ENCODE measurements at places on chromosomes 4 and X.

DNA sequence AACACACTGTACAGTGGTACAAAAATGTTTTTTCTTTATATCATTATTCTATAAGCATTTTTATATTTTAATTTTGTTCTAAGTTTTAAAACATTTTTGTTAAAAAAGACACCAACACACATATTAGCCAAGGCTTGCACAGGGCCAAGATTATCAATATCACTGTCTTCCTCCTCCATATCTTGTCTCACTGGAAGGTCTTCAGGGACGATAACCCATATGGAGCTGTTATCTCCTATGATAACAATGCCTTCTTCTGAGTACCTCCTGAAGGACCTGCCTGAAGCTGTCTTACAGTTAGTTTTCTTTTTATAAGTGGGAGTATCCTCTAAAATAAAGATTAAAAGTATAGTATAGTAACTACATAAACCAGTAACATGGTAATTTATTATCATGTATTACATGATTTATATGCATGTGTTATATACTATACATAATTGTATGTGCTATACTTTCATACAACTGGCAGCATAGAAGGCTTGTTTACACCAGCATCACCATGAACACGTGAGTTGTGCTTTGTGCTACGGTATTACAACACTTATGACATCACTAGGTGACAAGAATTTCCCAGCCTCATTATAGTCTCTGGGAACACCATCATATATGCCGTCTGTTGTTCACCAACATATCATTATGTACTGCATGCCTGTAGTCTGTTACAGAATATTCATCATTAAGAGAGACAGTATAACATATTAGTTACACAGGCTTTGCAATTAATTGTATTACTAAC lies 90.7 kb downstream of the WDFY3 start:
- DNase-seq: no peak

- DNase-seq: no peak
Measured at GRCh38 chr4:10671366-10671765, 13.2 kb downstream of the CLNK start.

DNA sequence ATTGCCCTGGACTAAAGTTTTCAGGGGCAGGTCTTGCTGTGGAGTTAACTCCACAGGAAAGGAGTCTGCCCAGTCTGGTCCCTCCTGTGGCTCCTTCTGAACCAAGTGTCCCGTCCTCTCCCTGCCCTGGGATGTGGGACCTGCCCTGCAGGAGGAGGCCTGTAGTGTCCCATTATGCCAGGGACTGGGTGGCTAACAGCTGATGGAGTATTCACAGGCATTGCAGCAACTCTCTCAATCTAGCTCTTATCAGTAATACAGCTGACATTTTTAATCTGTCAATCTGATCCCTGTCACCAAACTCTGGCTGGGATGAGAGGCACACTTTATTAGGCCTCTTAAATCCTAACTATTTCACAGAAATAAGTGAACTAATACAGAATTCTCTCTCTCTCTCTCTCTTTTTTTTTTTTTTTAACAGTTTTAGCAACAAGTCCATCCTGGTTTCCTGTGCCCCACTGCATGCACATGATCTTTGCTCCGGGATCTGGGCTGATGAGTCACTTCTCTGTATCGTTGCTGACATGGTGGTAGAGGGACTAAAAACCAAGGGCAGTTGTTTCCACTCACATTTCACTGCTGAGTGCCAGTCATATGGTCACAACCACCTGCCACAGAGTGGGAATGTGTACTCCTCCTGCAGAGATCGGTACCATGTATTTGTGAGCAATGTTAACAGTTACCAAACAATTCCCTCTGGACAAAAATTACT lies 39.1 kb downstream of the HAND2 start:
- no peak for DNase-seq

GRCh38 chrX:1720836-1721235 lies 106.0 kb downstream of the ASMT start:
- no peak for DNase-seq

DNA sequence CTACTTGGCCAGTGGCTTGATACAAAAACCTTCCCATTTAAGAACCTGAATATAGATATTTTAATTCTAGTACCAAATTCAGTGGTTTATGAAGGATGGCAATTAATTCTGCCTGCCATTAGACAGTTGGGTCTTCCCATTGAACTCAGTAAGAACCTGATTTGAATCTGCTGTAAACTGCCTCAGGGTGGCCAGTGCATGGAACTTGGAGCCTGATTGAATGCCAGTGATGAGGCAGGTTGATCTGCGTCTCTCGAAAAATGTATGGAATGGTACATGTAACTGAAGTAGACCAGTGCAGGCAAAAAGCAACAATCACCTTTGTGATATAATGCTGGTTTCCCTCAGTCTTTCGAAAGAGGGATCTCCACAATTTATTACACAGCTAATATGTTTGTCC lies 421.4 kb downstream of the TMA16 start:
- DNase-seq: no peak

DNA sequence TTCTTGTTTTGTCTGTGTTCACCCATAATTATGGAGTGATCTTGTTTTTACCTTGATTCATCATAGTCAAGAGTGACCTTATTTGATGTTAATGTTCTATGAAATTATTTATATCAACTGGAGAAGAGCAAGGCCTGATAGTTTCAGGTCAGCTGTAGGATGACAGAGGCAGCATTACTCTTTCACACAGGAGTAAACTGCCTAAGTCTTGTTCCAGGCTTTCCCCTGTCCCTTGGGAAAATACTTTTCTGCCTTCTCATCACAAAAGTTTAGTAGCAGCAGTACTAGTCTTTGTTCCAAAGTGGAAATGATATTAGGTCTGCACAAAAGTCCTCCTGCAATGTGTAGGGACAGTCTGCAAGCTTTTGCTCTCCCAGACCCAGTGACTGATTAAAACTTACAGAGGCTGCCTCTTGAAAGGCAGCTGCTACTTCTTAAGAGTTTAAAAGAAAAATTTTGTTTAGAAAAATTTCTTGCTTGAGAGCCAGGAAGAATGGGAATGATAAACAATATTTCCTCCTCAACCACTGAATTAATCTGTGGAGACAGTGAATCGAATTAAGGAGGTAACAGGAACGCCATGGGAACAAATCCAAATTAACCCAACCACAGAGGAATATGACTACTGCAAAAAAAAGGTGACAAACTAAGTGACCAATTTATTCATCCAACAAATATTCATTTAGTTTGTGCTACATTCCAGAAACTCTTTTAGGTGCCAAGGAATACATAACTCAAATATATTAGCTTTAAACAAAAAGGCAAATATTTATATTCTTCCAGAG lies 991.4 kb upstream of the PABPC4L start:
- DNase-seq: no peak

GRCh38 chr4:100539706-100540105 lies 21.9 kb upstream of the EMCN start:
- DNase-seq: no peak

DNA sequence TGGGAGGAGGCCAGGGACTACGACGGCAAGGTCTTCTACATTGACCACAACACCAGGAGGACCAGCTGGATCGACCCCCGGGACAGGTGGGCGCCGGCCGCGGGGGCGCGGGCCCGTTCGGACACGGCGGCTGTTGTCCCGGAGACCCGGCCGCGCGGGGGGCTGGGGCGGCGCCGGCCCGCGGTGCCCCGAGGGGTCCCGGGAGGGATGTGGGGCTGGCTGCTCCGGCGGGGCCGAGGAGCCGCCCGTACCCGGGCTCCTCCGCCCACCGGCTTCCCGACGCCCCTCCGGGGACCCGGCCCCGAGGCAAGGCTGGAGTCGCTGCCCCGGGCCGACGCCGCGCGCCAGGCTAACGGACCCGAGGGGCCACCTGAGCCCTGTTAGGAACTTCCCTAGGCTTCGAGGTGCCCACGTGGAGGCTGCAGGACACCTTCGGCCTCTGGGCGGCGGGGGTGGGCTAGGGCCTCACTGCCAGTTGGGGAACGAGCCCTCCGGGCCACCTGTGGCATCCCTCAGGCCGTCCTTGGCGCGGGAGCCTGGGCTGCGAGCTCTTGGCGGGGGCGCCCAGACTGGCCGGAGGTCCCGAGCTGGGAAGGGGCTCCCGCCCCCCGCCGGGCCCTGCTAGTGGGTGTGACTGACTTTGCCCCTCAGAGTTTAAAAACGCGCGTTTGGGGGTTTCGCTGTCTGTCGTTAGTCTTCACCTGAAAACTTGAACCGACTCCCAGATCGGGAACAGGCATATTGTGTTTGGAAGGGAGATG lies 660 bp downstream of the WWC2 start:
- no peak for DNase-seq

DNA sequence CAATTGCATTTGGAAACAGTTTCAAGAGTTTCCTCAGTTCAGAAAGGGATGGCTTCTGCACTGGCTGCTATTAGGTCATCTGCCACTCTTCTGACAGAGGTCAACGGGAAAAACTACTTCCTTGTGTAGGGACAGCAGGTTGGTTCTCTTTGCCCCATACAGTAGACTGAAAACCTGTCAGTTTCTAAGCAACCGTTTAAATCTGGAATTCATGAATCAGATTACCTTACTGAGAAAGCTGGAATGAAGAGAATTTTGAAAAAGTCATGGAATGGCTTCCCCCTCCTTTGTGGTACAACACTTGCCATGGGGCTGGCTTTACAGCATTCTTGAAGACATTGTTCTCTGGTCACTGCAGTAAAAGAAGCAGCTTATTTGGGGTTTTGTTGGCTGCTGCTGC lies 240.3 kb downstream of the IL1RAPL2 start:
- DNase-seq: no peak

- no peak for DNase-seq
Measured at GRCh38 chr4:38275331-38276100, 315.3 kb downstream of the PTTG2 start.

GRCh38 chr4:64200001-64200555 lies 209.2 kb downstream of the TECRL start:
- no peak for DNase-seq

DNA sequence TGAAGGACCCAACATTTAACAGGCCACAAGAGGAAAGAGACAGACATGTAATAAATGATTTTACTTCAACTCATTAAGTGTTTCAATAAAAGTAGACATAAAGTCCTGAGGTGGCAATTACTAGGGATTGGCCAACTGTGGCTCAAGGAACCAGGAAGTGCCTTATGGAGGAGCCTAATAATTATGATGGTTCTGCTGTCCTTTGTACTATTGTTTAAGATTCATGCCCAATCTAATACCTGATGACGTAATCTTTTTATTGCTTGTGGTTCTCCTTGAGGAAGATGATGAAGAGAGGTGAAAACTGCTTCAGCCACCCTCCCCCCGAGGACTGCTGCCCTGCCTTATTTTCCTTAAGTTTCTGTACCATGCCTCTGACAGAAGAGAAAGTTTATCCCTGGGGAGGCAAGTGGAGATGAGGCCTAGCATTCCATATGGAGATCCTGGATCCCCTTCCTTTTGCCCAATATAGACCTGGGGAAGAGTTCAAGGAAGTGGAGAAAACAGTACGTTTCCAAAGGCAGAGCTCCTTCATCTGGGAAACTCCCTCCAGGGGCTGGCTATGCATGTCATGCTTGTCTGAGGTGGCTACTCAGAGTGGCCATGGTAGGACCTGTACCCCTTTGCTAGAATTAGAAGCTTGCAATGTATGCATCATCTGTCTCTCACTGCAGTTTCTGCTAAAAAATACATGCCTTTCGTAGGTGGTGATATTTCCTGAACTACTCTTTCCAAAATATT lies 56.8 kb upstream of the FAT1 start:
- no peak for DNase-seq

DNA sequence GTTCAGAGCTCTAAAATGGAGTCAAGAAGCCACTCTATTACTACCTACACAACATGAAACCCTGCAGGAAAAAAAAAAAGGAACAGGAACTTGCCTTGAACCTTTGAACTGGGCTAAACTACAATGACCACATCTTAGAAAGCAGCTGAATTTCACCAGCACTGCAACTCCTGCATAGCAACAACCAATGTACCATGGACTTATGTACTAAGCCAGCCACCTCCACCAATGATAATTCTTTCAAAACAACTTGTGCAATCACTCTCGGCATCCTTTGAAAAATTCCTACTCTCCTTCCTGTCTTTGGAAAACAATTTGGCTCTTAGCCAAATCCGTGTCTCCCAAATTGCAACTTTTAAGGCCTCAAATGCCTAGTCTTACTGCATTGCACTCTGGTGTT lies 26.8 kb upstream of the FMR1 start:
- no peak for DNase-seq

- no peak for DNase-seq
Measured at GRCh38 chr4:182502064-182502463, 258.9 kb downstream of the TENM3 start.

GRCh38 chr4:179766938-179767337 lies 2324.7 kb upstream of the AGA start:
- DNase-seq: no peak

DNA sequence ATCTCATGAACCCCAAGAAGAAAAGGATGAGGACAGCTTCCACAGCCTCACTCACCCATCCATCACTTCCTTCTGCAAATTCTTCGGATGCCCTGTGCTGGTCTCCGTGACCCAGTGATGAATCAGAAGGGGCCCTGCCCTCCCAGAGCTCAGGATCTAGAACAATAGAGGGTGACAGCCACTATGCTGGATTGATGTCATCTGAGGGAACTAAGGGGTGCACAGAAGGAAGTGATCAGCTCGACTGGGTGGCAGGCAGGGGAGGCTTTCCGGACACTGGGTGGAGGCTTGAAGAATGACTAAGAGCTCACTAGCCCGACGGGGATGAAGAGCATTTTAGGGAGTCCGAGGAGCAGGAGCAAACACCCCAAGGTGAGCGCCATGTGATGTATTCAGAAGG lies 1.4 kb upstream of the ZNF185 start:
- no peak for DNase-seq

- DNase-seq: no peak
Measured at GRCh38 chr4:114813961-114814360, 215.4 kb downstream of the UGT8 start.

DNA sequence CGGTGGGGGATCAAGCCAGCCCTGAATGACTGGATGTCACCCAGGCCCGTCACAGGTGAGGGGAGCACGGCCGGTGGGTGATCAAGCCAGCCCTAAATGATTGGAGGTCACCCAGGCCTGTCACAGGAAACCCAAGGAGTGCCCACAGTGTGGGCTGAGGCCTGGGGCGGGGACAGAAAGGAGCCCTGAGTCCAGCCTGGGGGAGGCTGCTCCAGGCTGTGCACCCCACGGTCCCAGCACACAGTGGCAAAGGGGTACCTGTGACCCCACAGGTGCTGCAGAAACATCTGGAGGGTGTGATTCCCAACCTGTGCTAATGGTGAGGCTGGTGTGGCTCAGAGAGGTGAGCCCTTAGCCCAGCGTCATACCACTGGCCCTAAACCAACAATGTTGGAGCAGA lies 6.2 kb upstream of the CPLX1 start:
- DNase-seq: no peak

GRCh38 chrX:106874075-106874474 lies 29.1 kb downstream of the RIPPLY1 start:
- no peak for DNase-seq

DNA sequence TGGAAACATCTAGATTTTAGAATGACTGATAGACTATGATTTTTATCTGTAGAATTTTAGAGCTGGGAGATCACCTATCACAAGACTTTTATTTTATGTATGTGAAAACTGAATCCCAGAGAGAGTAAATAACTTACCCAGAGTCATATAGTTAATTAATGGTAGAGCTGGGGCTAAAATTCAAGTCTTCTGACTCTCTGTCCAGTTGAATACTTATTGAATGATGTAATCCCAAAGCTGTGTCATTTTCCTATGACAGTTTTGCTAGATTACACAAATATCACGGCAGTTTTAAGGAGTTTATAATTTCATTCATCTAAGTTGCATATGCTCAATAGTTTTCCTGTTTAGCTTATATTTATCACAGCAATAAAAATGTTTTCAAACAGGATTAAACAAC lies 6.7 kb downstream of the NRK start:
- DNase-seq: no peak

- no peak for DNase-seq
Measured at GRCh38 chrX:133414406-133415275, 648 bp downstream of the GPC4 start.

Measured in stimulated activated CD8-positive, alpha-beta memory T cell treated with anti-CD3 and anti-CD28 coated beads, Interleukin-2, amount 100 ng/mL, for 48 hours (primary cell).